ENCODE measurements at places on chromosomes 12 and 14.

- peaks cover 58% of the 10 kb centered on the region for H3K4me1 ChIP-seq
- H3K27me3 ChIP-seq, result no peaks in the 10 kb centered on the region
- peaks cover 7% of the 10 kb centered on the region for H3K36me3 ChIP-seq
- no peak overlapping the region for H3K27ac ChIP-seq
Measured at GRCh38 chr12:104505095-104505818, 48.5 kb downstream of the CHST11 start.

DNA sequence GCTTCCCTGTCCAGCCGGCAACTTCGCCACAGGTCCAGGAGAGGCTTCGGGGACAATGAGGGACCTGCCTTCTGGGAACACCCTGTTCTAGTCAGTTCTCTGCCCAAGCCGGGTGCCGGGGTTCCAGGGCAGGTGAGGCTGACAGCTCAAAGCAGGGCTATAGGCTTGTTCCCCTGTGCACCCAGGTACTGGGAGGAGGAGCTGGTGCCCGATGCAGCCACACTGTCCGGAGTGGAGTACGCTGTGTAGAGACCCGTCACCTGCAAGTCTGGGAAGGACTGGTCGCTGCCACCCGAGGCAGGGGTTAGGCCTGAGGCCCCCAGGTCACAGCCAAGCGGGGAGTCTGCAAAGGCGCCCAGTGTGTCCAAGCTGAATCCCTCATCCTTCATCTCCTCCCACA, 29.6 kb downstream of the FOXN4 start:
- no peak overlapping the region for H3K4me3 ChIP-seq
- no peaks in the 10 kb centered on the region for H3K4me1 ChIP-seq
- no peak overlapping the region for H3K27ac ChIP-seq

DNA sequence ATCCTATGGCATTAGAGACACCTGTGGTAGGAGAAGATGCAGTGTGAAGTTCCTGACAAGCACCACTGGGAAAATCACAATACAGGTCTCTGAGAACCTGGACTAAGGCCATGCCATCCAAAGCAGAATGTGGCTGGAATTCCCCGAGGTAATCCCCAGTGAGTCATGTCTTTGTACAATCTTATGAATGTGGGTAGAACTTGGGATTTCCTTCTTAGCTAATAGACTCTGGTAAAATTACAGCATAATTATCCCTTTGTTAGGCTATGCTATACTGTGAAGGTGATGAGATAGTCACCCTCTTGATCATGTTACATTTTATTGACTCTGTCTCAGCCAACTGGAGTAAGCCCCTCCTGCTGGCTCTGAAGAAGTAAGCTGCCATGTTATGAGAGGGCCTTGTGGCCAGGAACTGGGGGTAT, 224.3 kb upstream of the DCN start:
- no peak overlapping the region for H3K4me3 ChIP-seq
- no peaks in the 10 kb centered on the region for H3K4me1 ChIP-seq
- H3K27me3 ChIP-seq, result no peaks in the 10 kb centered on the region
- no peak overlapping the region for H3K27ac ChIP-seq

- H3K4me1 ChIP-seq, result no peaks in the 10 kb centered on the region
- H3K27ac ChIP-seq, result no peak overlapping the region
- ATAC-seq, result no peak
- no peaks in the 10 kb centered on the region for H3K27me3 ChIP-seq
- H3K4me3 ChIP-seq, result no peak overlapping the region
Measured at GRCh38 chr12:42767998-42768397, 178.5 kb upstream of the PRICKLE1 start.

DNA sequence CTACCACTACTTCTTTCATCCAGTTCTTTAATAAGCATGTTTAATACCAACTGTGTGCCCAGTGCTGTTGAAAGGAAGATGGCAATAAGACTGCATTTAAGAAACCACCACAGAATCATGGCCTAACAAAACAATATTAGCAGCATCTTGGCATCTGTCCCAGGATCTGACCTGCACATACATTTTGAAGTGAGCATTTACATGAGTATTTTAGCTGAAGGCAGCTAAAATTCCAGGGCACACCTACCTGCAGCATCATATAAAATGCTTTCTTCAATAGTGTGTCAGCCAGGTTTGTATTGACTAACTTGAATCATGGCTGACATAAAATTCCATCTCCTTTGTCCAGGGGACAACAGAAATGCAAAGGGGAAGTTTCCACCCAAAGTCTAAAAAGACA, 65.0 kb upstream of the ARHGAP5 start:
- H3K4me3 ChIP-seq, result no peak overlapping the region
- H3K27me3 ChIP-seq, result no peaks in the 10 kb centered on the region
- no peak for ATAC-seq
- no peak overlapping the region for H3K27ac ChIP-seq
- no peaks in the 10 kb centered on the region for H3K36me3 ChIP-seq

DNA sequence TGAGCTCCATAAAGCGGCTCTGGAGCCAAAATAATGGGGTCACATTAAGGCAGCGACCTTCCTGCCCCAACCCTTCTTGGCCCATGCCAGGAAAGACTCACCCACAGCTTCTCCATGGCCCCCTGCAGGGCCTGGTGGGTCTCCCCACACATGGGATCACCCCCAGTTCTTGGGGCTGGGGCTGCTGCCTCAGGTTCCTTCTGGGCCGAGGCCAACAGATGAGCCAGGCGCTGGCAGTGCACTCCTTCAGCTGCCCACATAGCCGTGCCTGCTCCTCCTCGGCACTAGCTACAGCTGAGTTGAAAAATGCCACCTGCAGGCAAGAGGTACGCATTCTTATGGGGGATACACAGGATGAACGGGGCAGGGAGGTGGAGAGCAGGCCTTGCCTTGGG, 14.8 kb upstream of the BLTP3B start:
- no peak overlapping the region for H3K27ac ChIP-seq
- no peak overlapping the region for H3K4me3 ChIP-seq
- no peak for ATAC-seq
- H3K36me3 ChIP-seq, result no peaks in the 10 kb centered on the region
- no peaks in the 10 kb centered on the region for H3K27me3 ChIP-seq

- peak; percentile 28 for ATAC-seq
Measured at GRCh38 chr14:20415782-20416206, 2.5 kb upstream of the TEP1 start.

DNA sequence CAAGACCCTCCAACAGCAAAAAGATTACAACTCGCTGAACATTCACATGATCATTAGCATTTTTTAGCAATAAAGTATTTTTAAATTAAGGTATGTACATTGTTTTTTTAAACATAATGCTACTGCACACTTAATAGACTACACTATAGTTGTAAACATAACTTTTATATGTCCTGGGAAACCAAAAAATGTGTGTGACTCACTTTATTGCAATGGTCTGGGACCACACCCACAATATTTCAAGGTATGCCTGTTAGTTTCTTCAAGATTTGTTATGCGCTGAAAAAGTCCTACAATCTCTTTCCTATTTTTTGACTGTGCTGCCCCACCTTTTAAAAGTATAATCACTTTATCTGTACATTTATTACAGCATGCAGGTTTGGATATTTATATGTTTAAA, 30.4 kb upstream of the PCNX4 start:
- no peaks in the 10 kb centered on the region for H3K36me3 ChIP-seq
- H3K27ac ChIP-seq, result no peak overlapping the region
- H3K4me1 ChIP-seq, result no peaks in the 10 kb centered on the region
